ENCODE measurements at places on chromosomes 13 and 19. TPM values are rescaled to one million over a fixed set of nuclear protein-coding genes. Genes with fewer than 3 reads are reported as not detected.

Gene ENOX1
- 3.1 TPM for total RNA-seq

Gene LILRB4
- not detected for total RNA-seq

Gene PLIN5
- total RNA-seq = 0.13 TPM

Gene ZNF77
- 1.8 TPM for total RNA-seq

Gene KLHL1
- not detected for total RNA-seq

Gene CEACAM21
- total RNA-seq = 0.15 TPM

Gene KIR3DL3
- total RNA-seq = not detected

Gene ZNF66
- not detected for total RNA-seq

Gene SIGLEC10
- not detected for total RNA-seq

Gene PRR36
- total RNA-seq = 0.30 TPM

Gene PSG3
- total RNA-seq = 0.07 TPM

Gene CYP2A7
- not detected for total RNA-seq

Gene IGSF23
- 0.19 TPM for total RNA-seq

Gene HRC
- not detected for total RNA-seq

Gene PSPN
- total RNA-seq = 0.97 TPM

Gene PDX1
- total RNA-seq = 0.11 TPM

Gene CEACAM4
- not detected for total RNA-seq

Gene CLEC4M
- total RNA-seq = not detected

Gene CALR3
- total RNA-seq = not detected

Gene ATP4A
- 0.02 TPM for total RNA-seq

Gene PSG7
- total RNA-seq = 0.07 TPM

Gene TMEM147
- total RNA-seq = 352 TPM

Gene FLT3LG
- total RNA-seq = 1.2 TPM

Gene CGB5
- 0.39 TPM for total RNA-seq

Gene FBN3
- total RNA-seq = not detected

Gene TTYH1
- total RNA-seq = not detected

Gene CCDC169
- total RNA-seq = 0.33 TPM

Gene SNRNP70
- total RNA-seq = 256 TPM

Gene PTPRH
- 4.5 TPM for total RNA-seq

Gene TNNT1
- 136 TPM for total RNA-seq

Gene ZNF653
- 2.4 TPM for total RNA-seq

Gene RLN3
- total RNA-seq = not detected

Gene LSR
- total RNA-seq = 9.1 TPM

Gene EXOC3L2
- 1.6 TPM for total RNA-seq

Gene THAP8
- total RNA-seq = 7.2 TPM

Gene WDR88
- not detected for total RNA-seq
